Kidney (tissue), 22 donors: ENCODE measurements at places on chromosomes 12 and 14.

DNA sequence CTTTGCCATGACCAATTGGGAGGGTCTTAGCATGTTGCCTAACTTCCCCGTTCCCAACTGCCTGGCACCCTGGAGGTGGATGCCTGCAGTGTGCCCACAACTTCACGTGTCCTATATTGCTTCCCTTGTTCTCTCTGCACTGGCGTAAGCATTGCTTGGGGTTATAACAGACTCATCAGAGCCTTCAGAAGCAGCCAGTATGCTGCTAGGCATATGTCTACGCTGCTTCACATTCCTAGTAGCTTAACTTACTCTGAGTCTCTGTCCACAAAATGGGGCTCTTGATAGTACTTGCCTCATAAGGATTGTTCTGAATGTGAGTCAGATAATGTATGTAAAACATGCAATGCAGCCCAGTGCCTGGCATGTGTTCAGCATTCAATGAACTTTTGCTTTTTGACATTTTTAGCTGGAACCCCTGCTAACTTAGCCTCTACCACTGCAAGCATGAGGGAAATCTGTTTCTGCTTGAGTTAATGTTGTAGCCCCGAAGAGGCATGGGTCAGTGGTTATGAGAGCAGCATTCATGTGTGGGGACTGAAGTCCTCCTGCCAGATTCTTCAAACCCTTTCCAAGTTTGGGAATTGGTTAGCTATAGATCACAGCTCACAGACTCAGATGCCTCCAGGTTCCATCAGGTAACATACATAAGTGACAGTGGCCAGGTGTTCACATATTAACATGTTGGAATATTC, 2.8 kb downstream of the SLC5A8 start:
- peak; percentile 25 for DNase-seq

DNA sequence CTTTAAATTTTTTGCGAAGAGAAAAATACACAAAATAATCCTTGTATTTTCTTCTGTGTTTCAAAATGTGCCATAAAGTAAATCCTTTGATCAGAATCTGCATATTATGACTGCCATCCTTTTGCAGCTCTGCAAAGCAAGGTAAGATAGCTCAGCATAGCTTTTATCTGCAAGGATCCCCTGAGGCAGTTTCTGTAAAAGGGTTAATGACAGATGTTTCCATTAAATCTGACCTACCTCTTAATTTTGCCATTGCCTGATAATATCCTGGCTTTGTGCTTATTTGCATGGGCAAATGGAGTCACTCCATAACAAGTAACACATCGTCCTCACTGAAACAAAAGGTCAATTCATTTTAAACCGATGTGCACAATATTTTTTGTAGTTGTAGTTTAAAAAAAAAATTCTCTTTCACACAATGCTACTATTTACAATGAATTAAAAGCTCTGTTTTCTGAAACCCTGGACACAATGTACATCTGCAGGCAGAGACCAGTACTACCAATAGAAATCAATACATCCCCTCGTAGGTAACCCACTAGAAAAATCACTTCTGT, 108.5 kb upstream of the SOX5 start:
- no peak for DNase-seq

GRCh38 chr12:91380631-91381030, 198.0 kb upstream of the DCN start:
- DNase-seq: no peak

DNA sequence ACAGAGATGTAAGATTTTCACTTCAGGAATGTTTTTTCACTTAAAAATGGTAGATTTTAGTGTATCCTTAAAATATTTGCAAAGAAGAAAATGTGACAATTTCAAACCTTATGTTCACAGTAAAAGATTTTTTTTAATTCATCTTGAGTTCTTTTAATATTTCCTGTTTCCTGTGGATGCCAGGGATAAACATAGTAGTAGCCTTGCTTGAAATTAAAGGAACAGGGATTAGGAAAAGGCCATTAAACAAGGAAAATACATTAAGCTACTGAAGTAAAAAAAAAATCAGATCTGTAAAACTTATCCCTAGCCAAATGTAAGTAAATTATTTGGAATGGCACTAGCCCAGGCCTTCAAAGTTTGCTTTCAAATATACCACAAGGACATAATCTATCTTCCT, 138.1 kb upstream of the AEBP2 start:
- DNase-seq: no peak

GRCh38 chr14:89537911-89538310, 120.9 kb upstream of the FOXN3 start:
- DNase-seq: no peak

DNA sequence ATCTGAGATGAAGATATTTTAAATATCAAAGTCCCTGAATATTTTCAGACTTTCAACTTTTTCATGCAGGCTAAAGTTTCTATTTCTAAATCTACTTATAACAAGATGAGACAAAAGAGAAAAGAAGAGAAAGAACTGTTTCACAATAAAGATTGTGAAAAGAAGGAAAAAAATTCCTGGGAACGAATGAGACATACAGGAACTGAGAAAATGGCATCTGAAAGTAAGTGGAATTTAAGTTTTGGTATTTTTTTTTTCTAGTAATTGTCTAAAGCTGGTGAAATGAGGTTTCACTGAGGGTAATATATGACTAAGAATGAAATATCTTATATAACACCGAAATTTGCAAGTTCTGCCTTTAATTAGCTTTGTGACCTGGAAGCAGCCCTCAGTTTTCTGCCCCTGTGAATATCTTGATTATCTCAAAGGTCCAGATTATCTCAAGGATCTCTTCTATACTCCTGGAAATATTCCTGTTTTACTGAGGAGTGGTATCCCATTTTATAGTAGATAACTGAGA, 55.7 kb upstream of the PRPF39 start:
- DNase-seq: no peak

- no peak for DNase-seq
Measured at GRCh38 chr14:87017335-87017734, 975.6 kb downstream of the GALC start.

GRCh38 chr12:67647181-67647798, 1.3 kb upstream of the DYRK2 start:
- no peak for DNase-seq

GRCh38 chr12:23707270-23707669, 242.2 kb downstream of the SOX5 start:
- no peak for DNase-seq

GRCh38 chr14:56002342-56002741, 115.9 kb upstream of the PELI2 start:
- peak; percentile 58 for DNase-seq

GRCh38 chr12:28586481-28586880, 396.2 kb downstream of the CCDC91 start:
- no peak for DNase-seq

- DNase-seq: peak; percentile 90
Measured at GRCh38 chr14:42224053-42224888, 617.6 kb downstream of the LRFN5 start.
